ENCODE measurements at places on chromosomes 5 and 9.

GRCh38 chr9:96100385-96101300 lies 201.3 kb downstream of the HSD17B3 start:
- no peak for DNase-seq

DNA sequence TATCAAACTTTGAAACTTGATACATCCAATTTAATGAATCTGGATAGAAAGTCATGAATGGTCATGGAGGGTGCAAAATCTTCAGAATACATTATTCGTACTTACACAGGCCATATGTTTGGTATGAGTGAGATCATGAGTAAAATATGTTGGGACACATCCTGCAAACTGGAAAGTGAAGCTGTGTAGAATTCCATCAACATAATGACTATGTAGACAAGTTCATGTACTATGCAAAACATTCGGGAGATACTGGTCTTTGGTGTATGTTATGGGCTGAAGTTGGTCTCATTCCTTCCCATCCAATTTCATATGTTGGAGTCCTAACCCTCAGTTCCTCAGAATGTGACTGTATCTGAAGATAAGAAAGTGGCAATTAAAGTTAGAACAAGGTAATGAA lies 18.1 kb upstream of the CTNND2 start:
- DNase-seq = no peak

DNA sequence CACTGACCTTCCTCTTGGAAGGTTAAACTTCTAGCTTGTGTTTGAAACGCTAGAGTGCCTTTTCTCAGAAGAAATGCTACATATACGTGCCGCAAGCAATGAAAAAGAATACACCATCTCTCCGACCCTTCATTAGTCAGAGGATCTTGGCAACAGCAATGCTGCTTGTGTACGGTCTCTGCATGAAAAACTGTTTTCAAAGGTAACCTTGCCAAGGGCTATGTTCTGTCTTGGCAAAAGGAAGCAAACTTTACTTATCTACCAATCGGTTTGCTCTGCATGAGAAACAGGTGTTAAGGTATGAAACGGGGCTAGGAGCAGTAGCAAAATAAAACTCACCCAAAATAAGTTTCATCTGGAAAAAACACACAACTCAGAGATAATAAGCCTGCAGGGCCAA lies 297.8 kb downstream of the FBXL17 start:
- DNase-seq = no peak

DNA sequence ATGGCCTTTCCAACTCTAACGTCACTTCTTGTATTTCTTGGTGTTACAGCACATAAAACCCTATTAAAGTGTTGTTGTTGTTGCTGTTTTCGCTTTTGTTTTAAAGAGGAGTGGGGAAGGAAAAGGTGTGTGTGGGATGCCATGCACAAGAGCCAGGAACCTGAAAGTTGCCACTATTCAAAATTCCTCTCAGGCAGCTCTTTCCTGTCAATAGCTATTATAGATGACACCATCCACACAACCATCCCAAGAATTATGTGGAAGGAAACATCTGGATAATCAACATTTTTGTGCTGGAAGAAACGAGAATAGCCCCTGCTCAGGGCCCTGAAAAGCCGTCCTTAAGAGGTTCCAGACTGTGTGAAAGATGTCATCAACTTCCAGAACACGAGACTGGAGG lies 79.3 kb downstream of the SHB start:
- DNase-seq = no peak

GRCh38 chr9:27382975-27383374 lies 86.0 kb upstream of the EQTN start:
- DNase-seq = no peak

DNA sequence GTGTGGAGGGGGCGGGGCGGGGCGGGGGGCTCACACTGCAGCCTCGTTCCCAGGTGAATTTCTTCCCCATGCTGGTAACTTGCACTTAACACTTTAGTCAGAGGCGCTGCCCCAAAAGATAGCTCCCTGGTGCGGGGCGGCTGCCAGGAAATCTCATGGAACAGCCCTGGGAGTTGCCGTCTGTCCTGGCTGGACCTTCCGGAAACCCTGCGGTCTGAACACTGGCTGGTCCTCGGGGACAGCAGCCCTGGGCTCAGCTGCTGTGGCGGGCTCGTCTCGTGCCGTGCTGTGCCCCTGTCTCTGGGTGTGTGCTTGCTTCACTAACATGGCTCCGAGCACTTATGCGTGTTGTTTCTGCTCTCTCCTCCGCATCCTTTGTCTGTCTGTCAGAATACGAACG lies 25.8 kb downstream of the PTGES2 start:
- no peak for DNase-seq

GRCh38 chr5:79878721-79879336 lies 112.2 kb downstream of the MTX3 start:
- no peak for DNase-seq

GRCh38 chr9:113380869-113381378 lies 4.1 kb upstream of the HDHD3 start:
- no peak for DNase-seq

- no peak for DNase-seq
These were observed at the start of gene TRIM14 for GRCh38 chr9:98118640-98119601. Gene TRIM14, minus strand, starts transcription at chr9:98119222. Its CDS starts 34 bp downstream, at chr9:98119188.

DNA sequence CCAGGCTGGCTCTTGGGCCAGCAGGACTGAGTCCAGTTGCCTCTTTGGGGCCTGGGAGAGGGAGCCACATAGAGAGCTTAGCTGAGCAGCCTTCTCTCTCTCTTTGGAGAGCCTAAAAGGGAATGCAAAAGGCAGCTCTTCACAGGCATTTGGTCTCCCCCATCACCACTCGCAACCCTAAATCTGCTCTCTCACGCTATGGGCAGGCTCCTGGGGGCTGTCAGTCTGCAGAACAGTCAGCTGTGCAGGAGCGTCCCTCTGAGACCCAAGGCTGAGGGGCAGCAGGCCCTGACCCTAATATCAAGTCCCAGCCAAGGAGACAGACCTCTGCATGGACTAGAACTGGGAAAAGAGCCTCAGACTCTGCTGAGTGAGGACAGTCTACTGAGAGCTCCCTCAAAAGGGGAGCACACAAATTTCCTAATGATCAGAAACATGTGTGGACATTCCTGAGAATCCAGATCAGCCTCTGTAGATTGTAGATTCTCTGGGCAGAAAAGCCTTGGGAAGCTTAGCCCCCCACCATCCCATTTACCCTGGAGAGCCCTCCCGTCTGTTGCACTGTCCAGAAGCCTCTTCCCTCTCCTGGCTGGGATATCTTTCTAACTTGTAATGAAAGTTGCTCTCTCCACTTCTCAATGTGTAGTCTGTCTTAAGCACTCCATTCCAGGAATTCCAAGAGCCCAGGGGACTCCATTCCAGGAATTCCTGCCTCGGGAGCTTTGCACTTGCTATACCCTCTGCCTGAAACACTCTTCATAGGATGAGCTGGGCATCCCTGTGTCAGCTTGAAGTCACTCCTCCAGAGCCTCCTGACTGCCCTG lies 79.4 kb downstream of the FAM114A2 start:
- DNase-seq = no peak

GRCh38 chr5:59164041-59164830 lies 581.4 kb downstream of the RAB3C start:
- DNase-seq = no peak
